Inflammatory macrophage treated with lipopolysaccharide for 4 hours (primary cell): ENCODE measurements at places on chromosomes 7 and 10.

- no peak for DNase-seq
Observed at GRCh38 chr10:44415121-44415520, 30.2 kb upstream of the CXCL12 start.

GRCh38 chr10:86500846-86501245, 20.7 kb downstream of the WAPL start:
- DNase-seq = no peak

DNA sequence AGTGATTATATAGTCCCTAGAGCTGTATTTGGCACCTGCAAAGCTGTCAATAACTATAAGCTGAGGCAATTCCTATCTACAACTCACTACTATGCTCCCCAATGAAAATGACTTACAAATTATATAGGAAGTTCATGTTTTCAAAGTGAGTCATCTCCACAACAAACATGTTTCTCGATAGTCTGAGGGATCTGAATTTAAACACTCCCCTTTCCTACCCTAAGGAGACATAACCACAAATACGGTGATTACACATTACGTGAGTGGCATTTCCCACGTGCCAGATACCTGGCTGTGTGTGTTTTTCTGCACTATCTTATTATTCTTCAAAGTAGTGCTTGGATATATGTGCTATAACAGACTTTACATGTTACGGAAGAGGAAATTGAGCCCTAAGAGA, 122.5 kb upstream of the C1QL3 start:
- no peak for DNase-seq

- DNase-seq = no peak
Observed at GRCh38 chr10:6729861-6730344, 149.8 kb upstream of the PRKCQ start.

GRCh38 chr10:56496186-56496486, 135.1 kb upstream of the ZWINT start:
- no peak for DNase-seq

- DNase-seq = no peak
Observed at GRCh38 chr10:615583-616152, 73.8 kb downstream of the DIP2C start.

GRCh38 chr7:128168667-128169210, 72.3 kb upstream of the LEP start:
- DNase-seq = no peak
